Skeletal muscle cell (primary cell): ENCODE measurements at places on chromosomes 5 and 9.

DNA sequence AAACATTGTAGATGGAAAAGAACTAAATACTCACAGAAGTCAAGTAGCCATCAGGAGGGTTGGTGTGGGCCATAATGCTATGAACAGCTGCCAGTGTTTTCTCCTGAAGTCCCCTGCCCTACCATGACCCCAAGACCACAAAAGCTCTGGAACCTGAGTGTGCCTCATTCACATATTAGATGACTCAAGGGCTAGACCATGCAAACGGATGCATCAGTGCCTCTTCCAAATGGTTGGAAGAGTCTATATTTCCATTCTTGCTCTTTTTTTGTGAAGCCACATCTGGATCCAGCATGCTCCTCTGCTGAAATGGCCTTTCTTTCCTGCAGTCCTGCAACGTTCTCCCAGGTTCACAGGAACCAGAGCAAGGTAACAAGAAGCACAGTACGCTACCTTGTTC lies 136.6 kb upstream of the EPB41L4A start:
- DNase-seq = peak; percentile 38

DNA sequence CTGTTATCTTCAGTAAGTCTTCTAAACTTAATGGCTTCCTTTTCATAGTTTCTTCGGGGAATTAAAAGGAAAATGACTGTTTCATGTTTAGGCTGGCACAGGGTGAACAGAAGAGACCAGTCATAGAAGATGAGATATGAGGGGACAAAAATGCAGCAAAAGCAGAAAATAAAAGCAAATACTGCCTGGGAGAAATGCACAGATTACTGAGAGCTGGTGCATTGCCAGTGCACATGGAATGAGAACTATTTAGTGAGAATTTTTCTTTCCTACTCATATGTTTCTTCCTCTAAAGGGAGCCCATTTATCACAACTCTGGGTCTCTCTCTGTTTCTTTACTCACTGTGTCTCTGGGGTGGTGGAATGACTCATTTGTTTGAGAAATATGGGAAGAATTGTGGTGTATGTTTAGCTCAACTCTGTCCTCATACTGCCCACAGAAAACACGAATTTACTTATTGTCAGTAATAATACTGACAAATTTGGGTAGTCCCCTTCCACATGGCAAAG lies 25.9 kb upstream of the ANKRD55 start:
- peak; percentile 90 for DNase-seq

- DNase-seq = no peak
Observed at GRCh38 chr9:133647765-133648469, 11.8 kb downstream of the DBH start.

DNA sequence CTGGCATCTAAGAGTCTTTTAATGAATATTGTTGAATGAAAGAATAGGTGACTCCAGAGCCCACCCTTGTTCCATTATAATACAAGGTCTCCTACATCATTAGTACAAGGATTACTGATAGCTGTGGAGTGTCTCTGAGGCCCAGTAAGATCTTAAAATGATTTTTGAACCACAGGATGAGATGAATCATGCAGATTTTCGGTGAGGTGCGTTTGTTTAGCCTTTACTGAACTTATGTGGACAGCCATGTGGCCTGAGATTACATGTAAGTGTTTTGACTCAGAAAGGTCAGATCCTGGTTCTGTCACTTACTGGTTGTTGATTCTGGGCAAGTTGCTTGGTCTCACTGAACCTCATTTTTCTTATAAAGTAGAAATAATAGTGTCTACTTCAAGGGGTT lies 21.6 kb downstream of the NFX1 start:
- no peak for DNase-seq

GRCh38 chr5:139744471-139745131 lies 51.0 kb upstream of the PSD2 start:
- peak; percentile 60 for DNase-seq
